ENCODE measurements at places on chromosomes 7 and 10. TPM values are rescaled to one million over a fixed set of nuclear protein-coding genes. Genes with fewer than 3 reads are reported as not detected.

DNA sequence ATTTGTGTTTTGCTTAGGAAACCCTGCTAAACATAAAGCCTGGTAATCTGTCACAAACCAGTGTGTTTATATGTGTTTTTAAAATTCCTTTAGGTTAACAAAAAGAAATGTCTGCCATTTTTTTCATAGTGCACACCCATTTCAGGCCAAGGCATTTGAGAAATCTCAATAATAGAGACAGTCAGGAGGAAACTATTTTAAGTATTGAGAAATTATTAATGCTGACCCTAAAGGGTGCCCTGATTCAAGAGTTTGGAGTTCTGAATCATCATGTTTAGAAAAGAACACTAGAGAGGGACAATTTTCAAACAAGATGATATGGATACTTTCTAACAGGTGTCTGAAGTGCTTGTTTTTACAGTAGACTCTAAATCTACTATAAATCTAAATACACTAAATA, 28.7 kb downstream of the MALRD1 start:
- no peaks in the 10 kb centered on the region for H3K27me3 ChIP-seq
- H3K36me3 ChIP-seq = no peaks in the 10 kb centered on the region
- no peak overlapping the region for H3K27ac ChIP-seq
- DNase-seq = no peak
- no peaks in the 10 kb centered on the region for H3K4me1 ChIP-seq

The PUS7 gene
- total RNA-seq = 9.4 TPM

GRCh38 chr7:110797656-110798055, 293.3 kb upstream of the LRRN3 start:
- no peaks in the 10 kb centered on the region for H3K27me3 ChIP-seq
- no peaks in the 10 kb centered on the region for H3K4me1 ChIP-seq
- no peaks in the 10 kb centered on the region for H3K36me3 ChIP-seq
- H3K27ac ChIP-seq = no peak overlapping the region
- DNase-seq = no peak

The NCOA4 gene
- total RNA-seq = 231 TPM

DNA sequence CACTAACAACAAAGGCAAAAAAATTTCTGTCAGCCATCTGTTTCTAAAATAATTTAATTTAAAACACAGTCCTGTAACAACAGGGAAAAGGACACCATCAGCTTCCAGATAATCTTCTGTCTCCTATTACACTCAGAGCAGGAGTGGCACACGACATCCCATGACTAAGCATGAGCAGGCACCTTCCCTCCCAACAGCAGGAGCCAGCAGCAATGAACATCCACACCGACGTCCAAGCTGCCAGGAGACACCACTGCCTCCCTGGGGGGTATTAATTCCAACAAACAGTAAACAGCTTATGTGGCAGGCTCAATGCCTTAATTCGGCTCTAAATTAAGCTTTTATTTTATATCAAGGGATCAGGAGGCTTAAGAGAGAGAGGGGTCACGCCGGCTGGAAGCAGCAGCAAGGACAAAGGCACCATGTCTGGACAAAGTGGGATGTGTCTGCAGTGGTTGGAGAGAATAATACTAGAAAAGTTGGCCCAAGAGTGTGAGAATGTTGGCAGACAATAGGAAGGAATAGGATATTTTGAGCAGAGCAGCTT, 45.7 kb downstream of the KIAA1549 start:
- H3K27ac ChIP-seq = no peak overlapping the region
- H3K36me3 ChIP-seq = no peaks in the 10 kb centered on the region
- H3K4me1 ChIP-seq = no peaks in the 10 kb centered on the region
- H3K27me3 ChIP-seq = no peaks in the 10 kb centered on the region
- no peak overlapping the region for H3K4me3 ChIP-seq

The WNT8B gene
- 0.14 TPM for total RNA-seq
